Stimulated activated CD8-positive, alpha-beta memory T cell treated with anti-CD3 and anti-CD28 coated beads, Interleukin-4, amount 100 ng/mL, for 1 hour (primary cell): ENCODE measurements at places on chromosomes 6 and 20.

DNA sequence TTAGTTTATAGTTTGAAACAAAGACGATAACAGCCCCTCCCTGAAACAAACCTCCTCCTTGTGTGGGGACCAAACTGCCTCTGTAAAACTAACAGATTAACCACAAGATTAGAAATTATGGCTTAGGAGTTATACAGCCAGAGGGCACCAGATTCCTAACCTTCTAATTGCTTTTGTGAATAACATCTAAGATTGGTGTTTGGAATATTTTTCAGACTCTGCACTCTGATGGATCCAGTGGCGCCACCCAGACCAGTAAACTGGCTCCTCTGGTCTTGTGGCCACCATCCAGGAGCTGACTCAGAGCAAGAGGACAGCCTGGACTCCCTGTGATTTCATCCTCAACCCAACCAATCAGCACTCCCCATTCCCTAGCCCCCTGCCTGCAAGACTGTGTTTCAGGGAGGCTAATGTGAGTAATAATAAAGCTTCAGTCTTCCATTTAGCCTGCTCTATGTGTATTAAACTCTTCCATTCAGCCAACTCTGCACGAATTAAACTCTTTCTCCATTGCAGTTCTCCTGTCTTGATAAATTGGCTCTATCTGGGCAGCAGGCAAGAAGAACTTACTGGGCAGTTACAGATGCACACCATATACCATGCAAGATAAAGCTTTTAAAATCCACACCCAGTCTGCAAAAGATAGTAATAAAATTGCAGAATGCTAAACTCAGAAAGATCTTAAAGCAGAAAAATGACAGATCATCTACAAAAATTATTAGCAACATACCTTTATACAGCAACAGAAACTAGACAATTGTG, 58.5 kb upstream of the SLC22A16 start:
- DNase-seq: no peak

DNA sequence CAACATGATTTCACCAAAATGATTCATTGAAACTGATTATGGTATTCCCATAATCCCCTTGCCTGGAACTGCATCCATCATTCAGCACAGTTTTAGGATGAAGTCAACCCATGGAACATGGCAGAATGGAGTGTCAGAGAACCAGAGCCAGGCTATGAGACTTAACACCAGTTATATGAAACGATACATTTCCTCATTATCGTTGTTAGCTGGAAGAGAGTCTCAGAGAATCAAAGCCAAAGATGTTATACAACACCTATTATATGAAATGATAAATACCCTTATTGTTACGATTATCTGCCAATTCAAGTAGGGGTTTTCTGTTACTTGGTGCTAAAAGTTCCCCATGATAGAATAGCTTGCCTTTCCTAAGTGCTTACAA, 131.2 kb downstream of the BCAS1 start:
- DNase-seq: no peak

- DNase-seq: no peak
These were observed 50.5 kb downstream of the NINL start for GRCh38 chr20:25534845-25535244.

DNA sequence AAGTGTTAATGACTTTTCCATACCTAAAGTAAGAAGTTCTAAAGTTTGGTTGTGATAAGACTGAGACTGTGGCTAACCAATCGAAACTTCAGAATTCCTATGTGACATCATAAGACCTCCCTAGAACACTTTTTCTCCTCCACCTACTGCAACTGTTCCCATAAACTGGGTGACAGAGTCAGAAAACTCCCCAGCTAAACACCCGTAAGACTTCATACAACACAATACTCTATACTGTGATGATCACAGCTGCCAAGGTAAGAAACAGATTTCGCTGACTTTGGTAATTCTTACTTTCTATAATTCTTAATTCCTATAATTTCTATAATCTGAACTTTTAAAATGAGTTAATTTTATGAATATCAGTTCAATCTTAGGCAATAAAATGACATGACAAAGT, at the start of gene PLN:
TSS of gene PLN (plus strand) at position 161 of the 400 bp plus-strand sequence. CDS start 10,626 bp downstream, outside the sequence.
- DNase-seq: no peak

GRCh38 chr6:108254433-108255410, 6.1 kb downstream of the SNX3 start:
- DNase-seq: no peak

DNA sequence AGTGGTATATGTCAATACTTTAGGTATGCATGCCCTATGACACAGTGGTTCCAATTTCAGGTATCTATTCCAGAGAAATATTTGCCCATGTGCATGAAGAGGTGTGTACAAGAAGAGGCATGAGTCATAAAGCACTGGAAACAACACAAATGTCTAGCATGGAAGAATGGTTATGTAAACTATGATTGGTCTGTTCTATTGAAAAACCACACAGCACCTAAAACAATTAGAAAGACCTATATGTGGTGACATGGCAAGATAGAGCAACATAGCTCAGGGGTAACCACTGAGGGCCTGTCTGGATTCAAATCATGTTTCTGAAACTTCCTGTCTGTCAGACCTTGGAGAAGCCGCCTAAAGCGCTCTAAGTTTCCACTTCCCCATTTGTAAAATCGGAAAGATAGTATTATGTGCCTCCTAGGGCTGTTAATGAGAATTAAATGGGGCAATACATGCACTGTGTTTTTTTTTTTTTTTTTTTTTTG, 76.0 kb upstream of the SHLD1 start:
- DNase-seq: no peak

DNA sequence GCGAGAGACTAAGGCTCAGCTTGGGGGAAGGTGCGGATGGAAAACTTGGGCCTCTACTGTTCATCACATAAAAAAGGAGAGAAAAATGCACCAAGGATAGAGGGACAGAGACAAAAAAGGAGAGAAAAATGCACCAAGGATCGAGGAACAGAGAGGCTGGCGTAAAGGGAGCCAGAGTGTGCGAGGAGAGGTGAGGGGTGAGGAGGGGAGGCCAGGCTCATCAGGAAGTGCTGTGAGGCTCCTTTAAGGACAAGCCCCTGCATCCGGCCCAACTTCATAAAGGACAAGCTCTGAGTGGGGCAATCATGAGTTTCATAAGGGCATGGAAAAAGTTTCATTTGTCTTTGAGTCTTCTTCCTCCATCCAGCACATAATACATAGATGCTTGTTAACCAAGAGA, 117.2 kb upstream of the NXT1 start:
- no peak for DNase-seq

GRCh38 chr6:34560366-34561226, 4.5 kb upstream of the SPDEF start:
- DNase-seq: no peak

DNA sequence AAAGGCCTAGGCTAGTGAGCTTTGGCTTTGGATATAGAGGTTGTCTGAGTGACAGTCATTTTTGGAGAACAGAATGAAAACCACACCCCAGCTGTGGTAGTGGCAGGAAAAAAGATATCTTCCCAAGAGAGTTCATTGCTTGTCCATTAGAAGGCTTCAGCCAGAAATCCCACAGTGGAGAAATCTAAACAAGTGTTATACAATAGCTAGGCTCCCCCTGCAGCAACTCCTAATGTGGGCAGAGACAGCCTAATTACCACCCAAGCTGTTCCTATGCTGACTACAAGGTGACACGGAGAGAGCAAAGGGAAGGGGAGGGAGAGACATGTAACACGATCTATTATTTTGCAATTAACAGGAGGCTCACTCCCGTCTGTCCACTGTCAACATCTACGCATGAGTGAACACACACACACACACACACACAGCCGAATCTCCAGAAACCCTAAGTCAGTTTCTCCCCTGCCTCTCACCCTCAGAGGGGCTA, 147.5 kb upstream of the TCF21 start:
- no peak for DNase-seq

- DNase-seq: no peak
These were observed 1.5 kb upstream of the HMGN4 start for GRCh38 chr6:26536571-26537159.

DNA sequence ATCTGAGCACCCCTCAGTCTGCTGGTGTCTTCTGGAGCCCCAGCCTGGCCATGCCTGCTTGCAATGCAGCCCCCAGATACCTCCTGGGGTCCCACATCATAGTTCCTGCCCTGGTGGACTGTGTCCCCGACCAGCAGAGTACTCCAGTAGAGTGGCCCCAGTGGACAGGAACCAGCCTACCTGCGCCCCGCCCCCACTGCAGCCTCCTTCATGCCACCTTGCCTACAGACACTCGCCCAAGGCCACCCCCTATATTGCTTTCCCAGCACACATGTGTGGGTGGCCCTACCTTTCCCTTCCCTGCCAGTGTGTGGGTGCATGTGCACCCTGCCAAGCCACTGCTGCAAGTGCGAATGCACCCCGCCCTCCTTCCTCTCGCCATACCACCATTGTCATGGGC, 204.0 kb downstream of the EDN1 start:
- no peak for DNase-seq

- DNase-seq: no peak
These were observed 25.3 kb downstream of the MYT1 start for GRCh38 chr20:64189530-64189966.

DNA sequence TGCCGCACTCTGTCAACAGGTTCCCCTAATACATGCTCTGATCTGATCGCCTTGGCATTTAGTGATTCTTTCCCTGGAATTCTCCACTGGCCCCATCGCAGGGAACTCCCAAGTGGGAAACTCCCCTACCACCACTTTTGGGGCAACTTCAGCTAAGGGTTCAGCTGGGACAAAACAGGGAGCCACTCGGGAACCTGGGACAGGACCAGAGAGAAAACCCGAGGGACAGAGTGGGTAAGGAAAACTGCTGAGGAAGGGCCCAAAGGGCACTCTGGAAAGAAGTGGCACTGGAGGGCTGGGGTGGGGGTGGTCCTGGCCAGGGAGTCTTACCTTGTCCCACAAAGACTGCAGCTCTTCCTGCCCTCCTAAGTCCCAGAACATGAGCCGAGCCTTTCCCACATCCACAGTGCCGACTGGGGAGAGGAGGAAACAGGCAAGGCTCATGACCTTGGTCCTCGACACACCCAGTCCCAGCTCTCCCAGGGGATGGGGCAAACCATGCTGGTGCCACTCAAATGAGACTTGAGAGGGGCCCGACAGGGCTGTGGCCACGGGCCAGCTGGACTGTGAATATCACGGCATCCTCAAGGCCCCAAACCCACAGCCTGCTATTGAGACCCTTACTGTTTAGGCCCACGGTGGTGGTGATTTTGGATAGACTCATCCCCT, 1.6 kb downstream of the ARFRP1 start:
- no peak for DNase-seq

DNA sequence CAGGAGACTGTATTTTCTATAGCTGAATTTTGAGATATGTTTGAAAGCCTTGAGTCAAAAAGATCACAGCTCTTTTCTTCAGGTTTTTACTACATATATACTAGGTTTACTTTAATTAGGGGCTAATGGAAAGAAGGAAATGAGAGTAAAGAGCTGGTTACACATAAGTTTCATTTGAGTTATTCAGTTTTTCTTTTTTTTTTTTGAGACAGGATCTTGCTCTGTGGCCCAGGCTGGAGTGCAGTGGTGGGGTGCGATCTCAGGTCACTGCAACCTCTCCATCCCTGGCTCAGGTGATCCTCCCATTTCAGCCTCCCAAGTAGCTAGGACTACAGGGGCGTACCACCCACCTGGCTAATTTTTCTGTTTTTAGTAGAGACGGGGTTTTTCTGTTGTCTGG, 4.8 kb downstream of the ARFGEF2 start:
- DNase-seq: no peak

- no peak for DNase-seq
These were observed 119.7 kb upstream of the SLC2A12 start for GRCh38 chr6:134172020-134172705.
